ENCODE measurements at places on chromosomes 6 and 20.

DNA sequence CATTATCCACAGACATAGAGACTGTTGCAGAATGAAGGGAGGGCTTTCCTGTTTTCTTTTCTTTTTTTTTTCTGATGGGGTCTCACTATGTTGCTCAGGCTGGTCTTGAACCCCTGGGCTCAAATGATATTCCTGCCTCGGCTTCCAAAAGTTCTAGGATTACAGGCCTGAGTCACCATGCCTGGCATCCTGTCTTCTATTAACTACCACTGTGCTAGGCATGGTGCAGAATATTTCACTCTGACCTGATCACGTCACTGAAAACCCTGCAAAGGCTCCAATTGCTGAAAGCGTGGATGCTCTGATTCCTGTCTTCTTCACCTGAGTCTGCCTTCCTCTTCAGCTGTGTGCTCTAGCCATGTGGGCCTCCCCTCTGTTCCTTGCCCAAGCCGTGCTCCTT is 8.5 kb upstream of the DNMT3B start:
- DNase-seq: no peak

DNA sequence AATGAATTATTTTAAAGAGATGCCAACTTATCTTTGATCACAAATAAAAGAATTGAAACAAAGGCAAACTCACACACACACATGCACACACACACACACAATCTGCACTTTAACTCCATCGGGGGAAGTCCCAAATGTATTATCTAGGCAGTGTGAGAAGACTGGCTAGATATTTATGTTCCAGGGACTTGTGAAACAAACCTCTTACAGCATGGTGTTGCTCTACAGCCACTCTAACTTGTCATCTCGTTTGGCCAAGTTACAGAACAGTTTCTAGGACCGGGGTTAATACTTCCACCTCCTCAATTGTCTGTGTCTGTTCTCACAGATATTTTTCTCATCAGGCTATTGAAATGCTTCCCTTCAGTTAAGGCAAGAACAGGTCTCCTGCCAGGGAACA is 855.0 kb downstream of the EPHA7 start:
- no peak for DNase-seq

DNA sequence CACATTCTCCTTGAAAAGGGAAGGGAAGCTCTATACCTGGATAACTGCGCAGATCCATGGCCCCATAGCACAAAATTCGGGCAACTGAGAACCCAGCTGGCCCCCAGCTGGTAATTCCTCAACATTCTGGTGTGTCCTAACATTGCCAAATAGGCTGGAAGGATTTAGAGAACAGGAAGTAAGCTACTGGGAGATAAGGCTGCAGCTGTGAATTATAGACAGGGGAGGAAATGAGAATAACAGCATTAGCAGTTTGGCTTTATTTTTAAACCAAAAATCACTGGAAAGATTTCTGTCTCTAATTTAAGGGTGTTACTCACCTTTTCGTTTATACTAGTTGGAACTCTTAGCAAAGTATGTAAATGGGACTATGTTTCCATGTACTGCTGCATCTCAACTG is 97.2 kb downstream of the TULP4 start:
- DNase-seq: no peak

DNA sequence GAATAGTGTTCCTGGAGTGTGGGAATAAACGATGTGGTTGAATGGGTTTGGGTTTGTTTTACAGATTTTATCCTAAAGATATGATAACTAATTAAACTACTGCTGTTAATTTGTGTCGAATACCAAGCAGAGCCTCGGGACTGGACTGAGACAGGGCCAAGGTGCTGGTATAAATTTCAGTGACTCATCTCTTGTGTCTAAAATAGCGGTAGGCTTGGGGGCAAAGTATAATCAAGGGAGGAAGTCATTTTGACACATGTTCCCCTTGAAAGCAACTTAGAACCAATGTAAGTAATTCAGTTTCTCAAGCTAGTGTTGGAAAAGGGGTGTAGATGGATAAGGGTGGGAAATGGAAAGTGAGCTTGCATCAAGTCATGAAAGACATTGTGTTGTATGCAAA is 108.4 kb downstream of the PLCB4 start:
- no peak for DNase-seq

GRCh38 chr20:63574829-63575743 is 1.0 kb upstream of the HELZ2 start:
- DNase-seq: no peak

DNA sequence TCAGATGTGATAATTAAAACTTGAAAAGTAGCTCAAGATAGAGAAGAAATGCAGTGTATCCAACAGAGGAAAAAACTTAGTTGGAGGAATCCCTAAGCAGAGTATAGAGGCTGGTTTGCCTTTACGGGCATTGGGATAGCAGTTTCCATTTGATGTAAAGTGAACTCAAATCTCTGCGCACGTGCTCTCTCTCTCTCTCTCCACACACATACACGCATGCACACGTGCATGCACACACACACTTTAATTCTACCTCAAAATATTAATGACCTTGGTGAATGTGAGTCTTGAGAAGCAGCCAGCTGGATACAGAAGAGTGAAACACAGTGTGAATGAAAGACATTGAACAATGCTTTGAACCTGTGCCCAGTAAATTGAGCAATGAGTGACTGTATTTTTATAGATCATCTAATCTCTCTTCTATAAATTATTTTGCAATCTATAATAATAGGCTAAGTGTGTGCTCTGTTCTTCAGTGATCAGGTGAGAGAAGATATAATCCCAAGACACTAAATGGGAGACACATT is 247.7 kb upstream of the FAM83B start:
- no peak for DNase-seq

GRCh38 chr6:169839493-169839892 is 88.1 kb downstream of the ERMARD start:
- DNase-seq: no peak

GRCh38 chr6:163370464-163371117 is 43.9 kb upstream of the QKI start:
- DNase-seq: no peak

GRCh38 chr20:19741924-19742323 is 16.1 kb upstream of the RIN2 start:
- DNase-seq: no peak

DNA sequence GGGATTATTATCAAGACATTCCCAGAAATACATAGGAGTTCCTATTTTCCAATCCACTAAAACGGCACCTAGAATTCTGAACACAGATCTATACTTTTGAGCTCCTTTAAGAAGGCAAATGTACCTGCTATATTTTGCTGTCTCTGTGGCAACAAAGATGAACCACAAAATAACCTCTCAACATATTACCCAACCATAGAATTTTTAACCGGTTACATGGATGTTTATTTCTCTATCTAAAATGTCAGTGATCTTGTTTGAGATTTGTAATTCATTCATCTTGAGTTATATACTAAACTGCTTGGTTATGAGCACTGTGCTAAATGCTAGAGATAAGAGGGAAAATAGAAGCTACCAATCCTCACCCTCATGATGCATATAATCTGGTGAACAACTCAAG is 117.5 kb upstream of the HMGCLL1 start:
- DNase-seq: no peak

DNA sequence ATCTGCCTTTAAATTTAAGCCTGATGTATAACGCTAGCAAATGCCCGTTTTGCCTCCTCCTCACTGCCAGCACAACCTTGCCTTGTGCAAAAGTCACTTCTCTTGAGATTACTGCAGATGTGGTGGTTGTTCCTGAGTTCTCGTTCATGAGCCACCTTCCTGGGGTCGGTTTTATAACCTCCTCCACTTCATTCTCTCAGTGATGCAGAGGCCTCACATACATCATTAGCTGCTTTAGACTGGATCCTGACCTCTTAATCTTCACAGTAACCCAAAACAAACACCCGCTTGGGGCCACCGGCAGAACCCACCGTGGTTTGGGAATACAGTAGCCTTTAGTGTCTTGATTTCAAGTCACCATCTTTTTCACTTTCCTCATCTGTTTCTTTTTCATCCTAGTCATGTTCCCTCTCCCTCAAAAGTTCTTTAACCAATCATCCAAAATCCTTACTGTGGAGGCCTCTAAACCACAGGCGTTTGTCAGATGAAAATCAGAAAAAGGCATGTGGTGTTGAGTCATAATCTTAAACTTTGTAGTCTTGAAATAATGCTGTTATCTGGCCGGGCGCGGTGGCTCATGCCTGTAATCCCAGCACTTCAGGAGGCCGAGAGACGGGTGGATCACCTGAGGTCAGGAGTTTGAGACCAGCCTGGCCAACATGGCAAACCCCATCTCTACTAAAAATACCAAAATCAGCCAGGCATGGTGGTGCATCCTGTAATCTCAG is 430.3 kb upstream of the SOX4 start:
- DNase-seq: no peak

DNA sequence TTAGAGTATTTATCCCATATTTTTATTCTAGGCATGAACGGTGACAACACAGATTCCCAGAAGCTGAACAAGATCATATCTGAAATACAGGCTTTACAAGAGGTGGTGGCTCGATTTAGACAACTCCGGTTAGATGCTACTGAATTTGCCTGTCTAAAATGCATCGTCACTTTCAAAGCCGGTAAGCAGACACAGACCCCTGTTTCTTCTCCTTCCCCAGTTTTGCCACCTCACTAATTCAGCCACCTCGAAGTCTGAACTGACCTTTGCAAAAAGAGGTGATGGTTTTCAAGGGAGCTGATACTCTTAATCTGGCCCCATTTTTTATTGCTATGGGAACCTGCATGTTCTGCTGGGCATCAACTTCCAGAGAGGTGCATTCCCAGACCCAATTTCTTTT is 15.0 kb downstream of the NR2E1 start:
- no peak for DNase-seq

GRCh38 chr6:107458672-107459282 is 587 bp downstream of the PDSS2 start:
- DNase-seq: no peak

GRCh38 chr20:64065974-64066343 is 3.0 kb downstream of the TCEA2 start:
- DNase-seq: no peak

GRCh38 chr6:26300828-26301227 is 64.2 kb upstream of the BTN3A2 start:
- no peak for DNase-seq

DNA sequence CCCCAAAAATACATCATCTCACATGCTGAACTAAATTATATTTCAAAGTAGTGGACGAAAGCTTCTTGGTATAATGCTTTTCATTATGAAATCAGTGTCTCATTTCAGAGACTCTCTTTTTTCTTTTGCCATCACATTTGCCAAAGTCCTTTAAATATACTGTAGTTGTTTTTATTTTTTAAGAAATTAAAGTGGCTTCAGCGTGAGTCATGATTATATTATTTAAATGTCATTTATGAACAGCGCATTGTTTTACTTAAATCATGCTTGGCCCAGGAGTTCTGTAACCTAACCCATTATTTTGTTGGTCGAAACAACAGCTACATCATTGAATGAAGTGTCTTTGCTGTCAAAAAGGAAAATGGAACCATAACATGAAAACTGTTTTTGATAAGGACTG is 100.9 kb downstream of the CD109 start:
- DNase-seq: no peak

DNA sequence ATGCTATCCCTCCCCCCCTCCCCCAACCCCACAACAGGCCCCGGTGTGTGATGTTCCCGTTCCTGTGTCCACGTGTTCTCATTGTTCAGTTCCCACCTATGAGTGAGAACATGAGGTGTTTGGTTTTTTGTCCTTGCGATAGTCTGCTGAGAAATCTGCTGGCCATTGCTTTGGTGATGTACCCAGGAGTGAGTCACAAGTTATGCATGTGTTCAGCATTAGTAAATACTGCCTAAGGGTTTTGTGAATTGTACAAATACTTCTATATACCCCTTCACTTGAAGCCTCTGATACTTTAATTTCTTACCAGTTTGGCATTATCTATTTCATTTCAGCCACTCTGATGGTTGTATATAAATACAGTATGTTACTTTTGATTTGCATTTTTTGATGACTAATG is 711.3 kb upstream of the GJE1 start:
- no peak for DNase-seq

DNA sequence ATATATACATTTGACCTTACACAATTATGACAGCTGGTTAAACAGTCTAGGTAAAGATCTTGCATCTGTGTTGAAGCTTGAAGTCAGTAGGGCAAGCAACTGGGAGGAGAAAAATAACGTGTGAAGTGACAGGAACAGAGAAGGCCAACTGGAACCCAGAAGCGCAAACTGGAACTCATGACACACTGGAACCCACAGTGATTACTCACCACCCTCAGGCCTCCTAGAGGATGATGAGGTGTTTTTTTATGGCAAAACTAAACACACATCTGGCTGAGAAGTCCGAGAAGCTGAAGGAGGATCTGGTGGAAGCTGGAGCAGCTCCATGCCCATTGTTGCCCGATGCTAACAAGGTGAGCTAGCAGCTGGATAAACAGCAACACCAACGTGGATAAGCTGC is 108.1 kb downstream of the TMEM200A start:
- no peak for DNase-seq

DNA sequence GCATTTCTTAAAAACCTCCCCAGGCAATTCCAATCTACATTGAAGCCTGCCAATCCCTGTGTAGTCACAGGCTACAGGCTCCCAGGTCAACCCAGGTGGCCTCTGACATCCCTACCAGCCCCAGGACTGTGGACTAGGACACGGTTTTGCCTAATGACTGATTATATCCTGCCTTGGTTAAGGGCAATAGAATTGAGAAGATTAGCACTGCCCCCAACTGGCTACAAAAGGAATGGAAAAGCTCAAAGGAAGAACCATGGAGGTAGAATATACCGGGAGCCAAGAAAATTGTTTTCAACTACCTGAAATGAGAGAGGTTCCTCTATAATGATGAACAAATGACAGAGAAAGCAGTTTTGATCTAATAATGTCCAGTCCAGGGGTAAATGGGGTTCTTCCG is 421.1 kb upstream of the AGPAT4 start:
- DNase-seq: no peak

- no peak for DNase-seq
These were observed 139.1 kb downstream of the CDH26 start for GRCh38 chr20:60097285-60097684.

GRCh38 chr6:31070711-31071197 is 41.6 kb downstream of the C6orf15 start:
- DNase-seq: no peak

DNA sequence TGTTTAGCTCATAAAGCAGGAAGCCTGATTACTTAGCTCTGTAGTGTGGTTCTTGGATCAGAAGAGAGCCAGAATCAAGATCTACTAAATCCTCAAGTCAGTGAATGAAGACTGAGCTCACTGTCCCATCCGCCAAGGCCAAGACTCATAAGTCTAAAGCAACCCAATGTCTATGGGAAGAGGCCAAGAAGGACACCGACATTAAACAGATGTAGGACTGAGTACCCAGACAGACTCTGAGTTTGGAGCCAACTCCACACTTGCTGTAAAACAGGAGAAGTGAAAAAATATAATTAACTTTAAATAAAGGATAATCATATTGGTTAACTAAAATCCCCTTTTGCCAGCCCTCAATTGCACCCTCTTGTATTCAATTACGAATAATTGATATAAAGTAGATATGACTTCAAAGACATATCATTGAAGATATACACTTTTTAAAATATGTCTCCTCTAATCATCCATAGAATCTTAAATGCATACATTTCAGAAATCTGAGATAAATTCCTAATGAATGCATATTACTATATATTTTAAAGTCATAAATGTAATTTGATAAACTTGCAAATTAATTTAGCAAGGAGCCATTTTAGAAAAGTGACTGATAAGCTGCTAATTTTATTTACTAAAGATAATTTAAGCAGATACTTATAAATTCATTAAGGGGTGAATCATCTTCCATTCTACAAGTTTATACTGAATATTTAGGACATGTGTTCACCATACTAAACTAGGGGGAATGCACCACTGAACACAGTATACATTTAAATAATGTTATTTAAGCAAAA is 617.0 kb upstream of the ARID1B start:
- DNase-seq: no peak
